Posterior cingulate gyrus (tissue), 11 donors: ENCODE measurements at places on chromosomes 12 and 14.

DNA sequence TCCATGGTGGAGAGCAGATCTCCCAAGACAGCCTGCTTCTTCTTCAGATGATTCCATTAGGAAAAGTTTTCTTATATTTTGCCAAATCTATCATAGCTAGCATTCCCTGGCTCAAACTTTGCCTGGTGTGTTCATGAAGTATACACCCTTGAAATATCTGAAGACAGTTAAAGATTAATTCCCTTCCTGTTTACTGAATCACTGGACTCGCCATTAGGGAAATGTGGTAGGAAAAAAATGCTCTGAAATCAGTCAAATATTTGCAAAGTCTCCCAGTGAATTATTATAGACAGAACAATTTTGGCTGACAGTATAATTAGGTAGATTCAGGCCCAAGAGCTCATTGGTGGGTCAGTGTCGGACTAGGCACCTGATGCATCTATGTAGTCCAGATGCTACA, 86.5 kb downstream of the PDZRN4 start:
- DNase-seq = no peak

- DNase-seq = peak; percentile 20
Observed at GRCh38 chr14:64387232-64387781, 846 bp upstream of the MTHFD1 start.

GRCh38 chr12:55227643-55228042, 6.8 kb downstream of the OR10A7 start:
- no peak for DNase-seq

- DNase-seq = no peak
Observed at GRCh38 chr12:80195074-80195726, 95.9 kb downstream of the OTOGL start.

GRCh38 chr12:70581208-70581607, 56.0 kb downstream of the PTPRB start:
- DNase-seq = no peak

DNA sequence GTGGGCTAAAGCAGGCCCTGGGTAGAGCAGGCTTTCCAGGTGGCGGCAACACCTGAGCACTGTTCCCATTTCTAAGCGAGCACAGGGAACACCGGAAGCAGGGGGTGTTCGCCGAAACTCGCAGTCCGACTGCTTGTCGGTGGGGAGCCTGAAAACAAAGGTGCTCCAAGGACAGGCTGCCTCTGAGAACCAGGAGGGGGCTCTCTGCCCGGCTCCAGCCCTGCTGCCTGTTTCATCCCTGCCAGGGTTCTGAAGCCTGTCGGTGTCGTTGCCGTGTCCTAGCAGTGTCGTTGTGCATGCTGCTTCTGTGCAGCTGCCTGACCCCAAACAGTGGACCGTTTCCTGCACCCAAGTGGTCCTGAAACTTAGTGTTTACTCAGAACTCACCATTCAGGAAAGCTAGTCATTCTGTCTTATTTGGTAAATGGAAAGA, 21.8 kb downstream of the CCNK start:
- no peak for DNase-seq

GRCh38 chr14:94769391-94770250, at the start of gene GSC:
Gene GSC, minus strand, starts transcription at chr14:94770113. Its CDS starts 98 bp downstream, at chr14:94770015.
- DNase-seq = no peak

- DNase-seq = no peak
Observed at GRCh38 chr12:74031045-74031444, 506.6 kb upstream of the ATXN7L3B start.

GRCh38 chr12:26226122-26226521, 30.7 kb downstream of the SSPN start:
- DNase-seq = no peak

- no peak for DNase-seq
Observed at GRCh38 chr14:66634876-66635275, 126.9 kb downstream of the GPHN start.

GRCh38 chr14:104893435-104894207, 28.6 kb downstream of the CEP170B start:
- peak; percentile 7 for DNase-seq

DNA sequence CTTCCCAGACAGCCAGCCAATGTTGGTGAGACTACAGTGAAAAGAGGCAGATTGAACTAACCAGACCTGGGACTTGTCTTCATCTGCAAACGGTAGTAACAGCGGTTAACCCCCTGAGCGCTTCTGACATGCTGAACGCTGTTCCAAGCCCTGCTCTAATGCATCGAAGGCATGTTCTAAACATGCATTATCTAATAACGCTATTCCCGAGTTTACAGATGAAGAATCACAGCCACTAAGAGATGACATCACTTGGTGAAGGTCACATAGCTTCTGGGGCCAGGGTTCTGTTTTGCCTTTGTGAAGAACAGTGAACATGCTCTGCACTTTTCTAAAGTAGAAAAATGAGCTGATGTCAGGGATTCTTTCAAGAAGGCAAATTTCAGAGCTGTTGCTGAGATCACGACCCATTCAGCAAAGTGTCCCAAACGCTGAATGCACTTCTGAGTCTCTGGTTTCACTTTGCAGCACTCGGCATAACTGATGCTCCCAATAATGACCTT, 56.0 kb downstream of the FOS start:
- DNase-seq = no peak

- DNase-seq = no peak
Observed at GRCh38 chr12:57627501-57628279, 5.3 kb downstream of the B4GALNT1 start.

DNA sequence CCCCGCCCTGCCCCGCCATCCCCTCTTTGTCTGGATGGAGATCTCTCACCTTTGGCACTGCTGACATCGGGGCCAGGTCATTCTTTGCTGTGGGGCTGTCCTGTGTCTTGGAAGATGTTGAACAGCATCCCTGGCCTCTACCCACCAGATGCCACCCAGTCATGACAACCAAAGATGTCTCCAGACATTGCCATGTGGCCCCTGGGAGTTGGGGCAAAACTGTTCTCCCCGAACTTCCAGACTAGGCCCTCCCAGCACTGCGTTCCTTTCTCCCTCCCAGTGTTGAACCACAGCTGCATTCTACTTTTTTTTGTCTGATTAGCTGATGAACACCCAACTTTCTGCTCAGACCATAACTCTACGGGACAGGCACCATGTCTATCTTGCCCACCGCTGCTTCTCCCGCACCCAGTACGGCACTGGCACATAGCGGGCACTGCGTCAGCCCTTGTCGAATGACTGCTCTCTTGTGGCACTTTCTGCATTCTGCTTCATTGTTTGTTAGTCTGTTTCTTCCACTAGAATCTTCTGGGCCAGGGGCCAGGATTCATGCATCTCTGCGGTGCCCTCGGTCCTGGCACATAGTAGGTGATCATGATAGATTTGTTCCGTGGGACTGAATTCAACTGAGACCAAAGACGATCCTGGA, 13.1 kb upstream of the MYL2 start:
- DNase-seq = no peak

- DNase-seq = no peak
Observed at GRCh38 chr12:12466157-12466556, 96.5 kb downstream of the DUSP16 start.

DNA sequence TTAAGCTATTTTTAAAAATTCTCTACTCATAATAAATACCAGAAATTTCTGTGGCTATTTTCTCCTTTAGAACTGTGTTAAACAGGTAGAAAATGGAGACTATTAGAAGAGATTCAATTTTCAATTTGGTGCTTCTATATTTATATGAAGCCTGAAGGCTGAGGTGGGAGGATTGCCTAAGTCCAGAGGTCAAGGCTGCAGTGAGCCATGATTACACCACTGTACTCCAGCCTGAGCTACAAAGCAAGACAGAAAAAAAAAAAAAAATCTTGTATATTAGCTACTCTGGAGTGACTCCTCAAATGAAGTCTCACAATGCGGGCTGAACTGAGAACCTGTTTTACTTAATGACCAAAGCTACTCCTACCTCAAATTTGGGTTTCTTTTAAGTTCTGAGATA, 9.8 kb upstream of the DPF3 start:
- no peak for DNase-seq

GRCh38 chr12:106924268-106924861, 31.3 kb upstream of the TMEM263 start:
- no peak for DNase-seq

- DNase-seq = no peak
Observed at GRCh38 chr14:50954811-50955372, 10.6 kb upstream of the PYGL start.

- no peak for DNase-seq
Observed at GRCh38 chr12:64387197-64387816, 3.3 kb downstream of the C12orf56 start.

DNA sequence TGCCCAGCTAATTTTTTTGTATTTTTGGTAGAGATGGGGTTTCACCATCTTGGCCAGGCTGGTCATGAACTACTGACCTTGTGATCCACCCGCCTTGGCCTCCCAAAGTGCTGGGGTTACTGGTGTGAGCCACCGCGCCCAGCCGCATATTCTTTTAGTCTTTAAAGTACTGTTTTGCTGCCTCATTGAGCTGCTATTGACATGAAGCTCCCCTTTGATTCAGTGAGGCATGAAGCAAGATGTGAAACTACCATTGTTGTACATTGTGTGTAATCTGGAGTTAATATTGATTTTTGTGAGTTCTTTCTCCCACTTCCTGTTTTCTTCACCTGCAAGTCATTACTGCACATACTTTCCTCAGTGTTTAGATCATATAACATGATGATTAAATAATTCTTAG, 80.8 kb downstream of the MNAT1 start:
- DNase-seq = peak; percentile 8

DNA sequence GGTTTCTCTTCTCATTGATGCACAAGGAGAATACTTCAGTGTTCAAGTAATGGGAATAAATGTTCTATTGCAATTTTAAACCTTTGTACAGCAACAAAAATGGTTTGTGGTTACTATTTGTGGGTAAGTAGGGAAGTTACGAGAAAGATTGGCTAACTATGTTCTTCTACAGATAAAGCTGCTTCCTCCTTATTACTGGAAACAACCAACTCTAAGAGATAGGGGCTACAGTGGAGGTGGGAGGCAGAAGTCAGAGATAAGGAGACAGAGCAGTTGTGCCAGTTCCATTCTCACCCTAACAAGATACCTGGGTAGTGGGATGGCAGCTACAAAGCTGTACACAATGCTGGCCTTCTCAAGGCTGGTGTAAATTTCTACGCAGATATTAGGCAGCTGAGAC, 16.2 kb downstream of the NOXRED1 start:
- DNase-seq = no peak

DNA sequence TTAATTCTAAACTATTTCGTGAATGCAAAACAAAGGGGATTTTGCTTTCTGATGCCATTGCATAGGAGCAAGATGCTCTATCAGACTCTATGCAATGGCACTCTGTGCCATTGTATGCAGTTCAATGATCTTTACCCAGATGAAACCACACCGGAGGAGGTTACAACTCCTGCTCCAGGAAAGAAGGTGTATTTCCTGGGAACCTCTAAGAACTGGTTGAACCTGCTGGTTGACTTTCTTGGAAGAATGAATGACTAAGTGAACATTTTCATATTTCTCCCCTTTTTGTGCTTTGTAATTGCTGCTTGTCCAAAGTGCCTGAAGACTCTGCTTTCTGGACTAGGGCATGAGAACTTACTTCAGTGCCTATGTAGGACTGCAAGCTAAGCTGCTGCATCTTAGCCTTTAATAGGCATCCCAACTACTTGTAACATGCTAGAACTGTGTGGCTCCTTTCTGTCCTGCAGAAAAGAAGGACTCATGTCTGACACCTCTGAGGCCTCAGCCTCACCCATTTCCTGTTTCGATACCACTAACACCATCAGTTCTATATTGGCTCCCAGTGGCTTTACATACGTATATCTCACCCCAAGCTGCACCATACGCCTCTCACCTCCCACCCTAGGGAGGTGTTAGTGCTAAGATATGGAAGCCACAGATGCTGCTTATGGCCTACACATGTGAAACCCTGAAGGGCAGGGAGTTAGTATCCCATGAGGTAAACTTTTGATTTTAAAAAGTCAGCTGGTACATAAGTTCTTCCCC, 193.5 kb upstream of the CNOT2 start:
- no peak for DNase-seq

GRCh38 chr14:63011623-63012022, 33.6 kb downstream of the KCNH5 start:
- no peak for DNase-seq
